ENCODE measurements at places on chromosomes 7 and 10. TPM values are rescaled to one million over a fixed set of nuclear protein-coding genes. Genes with fewer than 3 reads are reported as not detected.

DNA sequence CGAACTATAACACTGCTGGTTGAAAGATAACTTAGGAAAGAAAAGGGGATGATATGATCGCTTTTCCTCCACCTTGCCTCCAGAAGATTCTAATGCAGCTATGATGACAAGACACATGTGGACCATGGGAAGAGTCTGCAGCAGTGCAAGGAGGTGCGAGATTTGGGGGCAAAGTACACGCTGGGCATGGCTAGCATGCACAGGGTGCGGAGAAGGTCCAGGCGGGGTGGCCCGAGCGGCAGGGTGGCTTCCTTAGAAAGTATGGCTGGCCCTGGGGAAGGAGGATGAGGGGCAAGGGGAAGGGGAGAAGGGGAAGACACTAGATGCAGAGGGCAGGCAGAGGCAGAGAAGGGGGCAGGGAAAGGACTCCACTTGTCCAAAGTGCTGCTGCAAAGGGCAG, 15.6 kb downstream of the ATXN7L1 start:
- no peaks in the 10 kb centered on the region for H3K36me3 ChIP-seq
- H3K27me3 ChIP-seq: no peaks in the 10 kb centered on the region
- no peak overlapping the region for H3K27ac ChIP-seq
- H3K4me1 ChIP-seq: no peaks in the 10 kb centered on the region

DNA sequence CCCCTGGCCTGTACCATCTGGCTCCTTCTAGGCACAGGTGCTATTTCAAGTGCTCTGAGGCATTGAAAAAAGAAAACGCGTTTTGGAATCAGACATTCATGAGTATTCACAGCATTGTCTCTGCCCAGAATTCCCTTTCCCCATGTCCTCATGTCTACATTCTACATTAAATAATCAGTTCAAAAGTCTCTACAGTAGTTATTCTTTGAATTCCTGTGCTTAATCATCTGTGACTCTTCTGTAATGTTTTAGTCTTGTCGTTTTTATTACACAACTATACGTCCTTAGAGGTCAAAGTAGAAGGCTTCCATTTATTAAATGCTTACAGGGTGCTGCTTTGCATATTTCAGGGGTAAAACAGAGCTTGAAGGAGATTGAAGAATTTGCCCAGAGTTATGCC, 95.7 kb downstream of the BICC1 start:
- H3K36me3 ChIP-seq: peaks cover 10% of the 10 kb centered on the region
- H3K4me3 ChIP-seq: no peak overlapping the region
- DNase-seq: no peak
- H3K4me1 ChIP-seq: peaks cover 33% of the 10 kb centered on the region
- peak overlapping the region; percentile 73 for H3K27ac ChIP-seq

Gene UNCX
- not detected for total RNA-seq

DNA sequence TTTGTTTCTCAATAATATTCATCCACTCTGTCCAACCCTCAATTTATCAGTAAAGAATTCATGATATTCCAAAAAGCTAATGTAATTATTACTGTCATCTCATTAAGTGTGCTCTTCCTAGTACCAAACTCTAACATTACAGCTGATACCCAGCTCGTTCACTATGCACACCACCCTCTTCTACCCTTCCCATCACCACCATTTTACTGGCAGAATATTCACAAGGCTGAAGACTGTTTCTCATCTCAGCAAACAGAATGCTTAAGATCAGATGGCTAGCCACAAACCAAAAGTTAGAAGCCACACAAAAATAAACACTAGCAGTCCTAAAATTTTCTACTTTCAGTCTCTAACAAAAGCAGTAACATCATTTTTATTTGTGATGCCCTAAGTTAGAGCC, 121.5 kb downstream of the SRPK2 start:
- DNase-seq: no peak
- peak overlapping the region; percentile 82 for H3K27ac ChIP-seq
- no peaks in the 10 kb centered on the region for H3K27me3 ChIP-seq
- H3K4me3 ChIP-seq: peak overlapping the region; percentile 26

GRCh38 chr7:13560441-13560840, 429.0 kb downstream of the ETV1 start:
- no peak overlapping the region for H3K27ac ChIP-seq
- no peak overlapping the region for H3K4me3 ChIP-seq
- DNase-seq: no peak
- H3K36me3 ChIP-seq: no peaks in the 10 kb centered on the region
